Foreskin keratinocyte (primary cell): ENCODE measurements at places on chromosomes 5 and 9. TPM values are rescaled to one million over a fixed set of nuclear protein-coding genes. Genes with fewer than 3 reads are reported as not detected.

DNA sequence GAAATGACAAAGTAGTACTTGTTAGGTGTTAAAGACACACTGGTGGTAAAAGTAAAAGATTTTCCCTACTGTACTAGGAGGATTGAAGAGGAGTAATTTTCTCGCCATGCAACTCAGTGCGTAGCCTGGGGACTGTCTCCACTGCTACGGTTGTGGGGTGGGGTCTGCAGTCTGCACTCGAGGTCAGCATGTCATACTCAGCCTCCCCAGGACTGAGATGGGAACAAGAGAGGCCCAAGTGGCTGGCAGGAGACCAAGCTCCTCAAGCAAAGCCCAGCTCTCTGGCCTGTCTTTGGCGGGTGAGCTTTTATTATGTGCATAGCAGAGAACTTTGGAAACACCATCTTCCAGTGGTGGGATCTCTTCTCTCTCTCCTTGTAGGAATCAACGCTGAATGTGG, 10.4 kb downstream of the NHP2 start:
- DNase-seq, result no peak

- no peak for DNase-seq
Observed at GRCh38 chr5:10172247-10172646, 77.4 kb downstream of the ATPSCKMT start.

GRCh38 chr9:111854799-111855198, 41.8 kb upstream of the UGCG start:
- DNase-seq, result no peak

- peak; percentile 69 for DNase-seq
Observed at GRCh38 chr5:34587355-34588241, 68.5 kb upstream of the RAI14 start.

- no peak for DNase-seq
Observed at GRCh38 chr9:108168236-108168850, 678.8 kb upstream of the KLF4 start.

GRCh38 chr5:113296676-113297075, 138.1 kb downstream of the TSSK1B start:
- DNase-seq, result no peak

DNA sequence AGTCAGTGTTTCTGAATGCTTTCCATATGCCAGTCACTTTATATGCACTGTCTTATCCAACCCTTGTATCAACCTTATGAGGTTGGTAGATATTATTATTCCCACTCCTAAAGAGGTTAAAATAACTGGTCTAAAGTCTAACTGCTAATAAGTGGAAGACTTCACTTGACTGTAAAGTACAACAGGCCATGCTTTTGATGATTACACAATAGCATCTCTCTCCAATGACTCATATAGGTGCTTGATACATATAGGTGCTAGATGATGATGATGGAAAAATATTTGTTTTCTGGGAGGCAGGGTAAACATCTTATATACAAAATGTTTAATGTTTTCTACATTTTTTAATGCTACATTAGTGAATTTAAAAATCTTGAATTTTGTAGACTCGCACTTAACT, 75.9 kb upstream of the NR3C1 start:
- DNase-seq, result no peak

- DNase-seq, result peak; percentile 96
Observed at GRCh38 chr5:180825768-180826525, 23.3 kb upstream of the MGAT1 start.

- no peak for DNase-seq
Observed at GRCh38 chr5:168691891-168692290, 112.7 kb upstream of the PANK3 start.

DNA sequence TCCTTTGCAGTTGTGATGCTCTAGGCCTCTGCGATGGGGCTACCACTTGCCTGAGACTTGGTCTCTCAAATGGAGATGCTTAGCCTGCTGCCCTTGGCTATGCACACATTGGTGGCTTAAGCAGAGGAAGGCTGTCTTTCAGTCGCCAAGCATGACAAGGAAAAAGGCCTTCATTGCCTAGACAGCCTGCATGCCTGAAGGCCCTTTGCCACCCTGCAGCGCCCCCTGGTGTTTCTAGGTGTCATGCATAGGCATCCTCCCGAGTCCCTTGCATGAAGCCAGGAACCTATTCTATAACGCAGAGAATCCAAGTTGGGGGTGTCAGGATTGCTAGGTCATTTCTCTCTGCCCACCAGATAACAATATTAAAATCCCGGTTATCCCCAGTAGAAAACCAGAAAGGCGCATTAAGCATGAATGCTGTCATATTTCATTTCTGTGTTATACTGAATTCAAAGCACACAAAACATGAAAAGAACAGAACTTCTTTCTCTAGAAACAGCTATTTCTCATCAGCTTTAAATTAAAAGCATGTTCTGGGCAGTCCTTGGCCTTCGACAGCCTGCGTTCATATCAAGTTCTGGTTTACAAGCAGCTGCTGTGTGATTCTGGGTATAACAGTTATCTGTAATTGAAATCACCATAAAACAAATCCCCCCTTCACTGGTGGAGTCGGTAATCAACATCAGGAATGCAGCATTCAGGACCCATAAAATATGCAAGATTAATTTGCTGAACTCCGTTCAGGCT, 59.7 kb upstream of the TRPC7 start:
- peak; percentile 15 for DNase-seq

GRCh38 chr9:129823542-129823934, 398 bp downstream of the TOR1A start:
- no peak for DNase-seq

- peak; percentile 84 for DNase-seq
Observed at GRCh38 chr5:3836528-3836927, 240.9 kb downstream of the IRX1 start.

DNA sequence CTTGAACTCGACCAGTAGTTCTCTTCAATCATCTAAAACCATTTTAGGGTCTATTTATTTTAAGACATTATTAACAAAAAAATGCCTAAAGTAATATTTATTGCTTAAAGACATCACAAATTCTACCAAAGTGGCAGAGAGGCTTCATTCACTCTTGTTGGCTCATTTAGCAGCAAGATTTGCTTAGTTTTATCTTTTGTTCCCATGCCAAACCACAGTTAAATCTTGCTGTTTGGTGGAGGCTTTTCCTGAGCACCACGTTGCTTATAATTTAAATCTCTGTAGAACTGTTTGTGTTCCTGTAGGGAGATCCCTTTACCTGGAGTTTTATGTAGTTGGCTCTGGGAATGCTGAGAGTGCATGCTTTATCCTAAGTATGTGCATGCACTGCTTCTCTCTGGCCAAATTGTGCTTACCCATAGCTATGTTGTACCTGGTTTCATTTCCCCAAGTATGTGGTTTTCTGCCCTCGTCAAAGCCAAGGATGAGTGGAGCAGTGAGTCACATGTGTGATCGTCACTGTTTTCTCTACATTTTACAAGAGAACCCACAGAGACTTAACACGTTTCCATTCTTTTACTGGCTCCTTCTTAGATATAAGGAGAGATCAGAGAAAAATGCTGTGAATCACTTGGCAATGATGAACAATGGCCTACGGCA, 42.1 kb upstream of the MAST4 start:
- peak; percentile 99 for DNase-seq

DNA sequence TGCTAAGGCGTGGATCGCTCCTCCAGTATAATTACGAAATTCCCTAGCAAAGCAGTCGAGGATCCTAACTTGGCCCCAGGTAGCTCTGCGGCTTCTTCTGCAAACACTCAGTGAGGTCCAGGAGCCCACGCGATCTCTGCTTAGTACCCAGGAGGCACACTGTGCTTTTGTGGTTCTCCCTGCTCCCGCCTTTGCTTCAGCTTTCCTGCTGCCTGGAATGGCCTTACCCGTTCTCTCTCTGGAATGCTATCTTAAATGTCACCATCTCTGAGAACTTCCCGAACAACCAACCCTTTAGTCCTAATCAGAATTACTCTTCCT, 639 bp downstream of the INVS start:
- DNase-seq, result no peak

- no peak for DNase-seq
Observed at GRCh38 chr9:84669013-84669287, 579 bp upstream of the NTRK2 start.

- DNase-seq, result no peak
Observed at GRCh38 chr9:117444501-117444900, 29.6 kb upstream of the ASTN2 start.

- no peak for DNase-seq
Observed at GRCh38 chr5:135876146-135876545, 19.5 kb downstream of the IL9 start.

- DNase-seq, result no peak
Observed at GRCh38 chr5:122258840-122259239, 53.2 kb upstream of the SNCAIP start.

GRCh38 chr5:73328640-73329039, 119.9 kb downstream of the FOXD1 start:
- DNase-seq, result no peak

- DNase-seq, result no peak
Observed at GRCh38 chr5:154411338-154411737, 34.5 kb upstream of the SAP30L start.

DNA sequence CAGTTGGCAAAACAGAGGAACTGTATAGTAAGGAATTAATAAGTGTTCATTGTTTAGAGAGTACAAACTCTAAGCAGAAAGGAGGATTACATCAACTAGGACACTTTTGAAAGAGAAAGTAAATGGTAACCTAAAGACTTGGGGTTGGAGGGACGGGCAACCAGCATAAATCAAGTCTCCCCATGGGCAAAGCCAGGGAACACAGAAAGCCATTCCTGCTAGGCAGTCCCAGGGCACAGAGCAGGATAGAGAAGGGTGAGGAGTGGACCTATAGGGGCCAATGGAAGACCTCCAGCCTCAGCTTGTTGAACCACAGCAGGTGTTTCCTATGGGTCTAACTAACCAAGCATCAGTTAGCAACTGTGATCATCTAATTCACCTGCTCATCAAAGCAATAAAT, 9.2 kb upstream of the ERAP1 start:
- no peak for DNase-seq

- DNase-seq, result peak; percentile 78
Observed at GRCh38 chr9:86660146-86660943, 287.0 kb downstream of the GAS1 start.

DNA sequence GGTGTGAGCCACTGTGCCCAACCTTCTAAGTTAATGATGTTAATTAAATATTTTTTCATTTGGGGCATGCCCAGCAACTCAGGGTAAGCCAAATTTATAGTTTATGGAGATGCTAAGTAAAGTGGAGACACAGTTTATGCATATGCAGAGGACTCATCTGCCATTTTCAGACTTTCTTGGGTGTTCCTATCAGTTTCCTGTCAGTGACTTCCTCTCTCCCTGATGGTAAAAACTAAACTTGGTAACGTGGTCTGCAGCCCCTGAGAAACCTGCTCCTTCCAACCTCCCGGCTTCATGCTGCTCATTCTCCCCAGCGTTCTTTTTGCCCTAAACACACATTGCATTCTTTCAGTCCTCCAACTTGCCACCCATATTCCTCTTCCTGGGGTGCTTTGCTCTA, 48.4 kb upstream of the TUT7 start:
- DNase-seq, result no peak

REEP2 gene
- 3.8 and 4.5 TPM in 2 replicates for polyA plus RNA-seq

SCGB3A2 gene
- polyA plus RNA-seq, result not detected in 2 replicates

PCDHB13 gene
- polyA plus RNA-seq, result not detected in 2 replicates

PDE6A gene
- polyA plus RNA-seq, result 0.01 and 0.02 TPM in 2 replicates

C9 gene
- not detected in 2 replicates for polyA plus RNA-seq

COL15A1 gene
- polyA plus RNA-seq, result 0.01 TPM in 1 of 2 replicates, not detected in the other
